Stimulated activated CD8-positive, alpha-beta memory T cell treated with anti-CD3 and anti-CD28 coated beads, Interleukin-4, amount 100 ng/mL, for 4 hours (primary cell): ENCODE measurements at places on chromosomes 12 and 14.

DNA sequence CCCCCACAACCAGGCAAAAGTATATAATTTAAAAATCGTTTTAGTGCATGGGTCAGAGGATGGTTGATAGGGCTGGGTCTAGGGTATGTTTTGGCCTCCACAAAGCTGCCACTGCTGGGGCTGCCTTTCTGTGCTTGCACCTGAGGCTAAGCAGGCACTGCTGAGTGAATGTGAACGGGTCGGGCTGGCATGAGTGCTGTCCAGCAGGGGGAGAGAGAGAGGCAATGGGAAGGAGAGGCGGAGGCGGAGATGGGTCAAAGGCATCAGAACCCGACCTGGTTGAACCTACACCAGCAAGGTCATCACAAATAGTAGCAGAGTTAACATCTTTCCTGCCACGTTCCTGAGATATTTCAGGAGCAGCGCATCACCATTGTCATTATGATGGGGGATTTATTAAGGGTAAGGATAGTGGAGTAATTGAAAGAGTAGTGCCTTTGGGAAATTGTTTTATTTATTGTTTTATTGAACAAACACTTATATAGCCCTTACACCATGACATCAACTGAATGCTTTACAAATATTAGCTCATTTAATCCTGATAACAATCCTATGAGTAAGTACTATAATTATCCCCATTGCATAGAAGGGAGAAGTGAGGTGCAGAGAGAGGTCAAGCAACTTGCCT is 5.8 kb upstream of the NRXN3 start:
- no peak for DNase-seq

DNA sequence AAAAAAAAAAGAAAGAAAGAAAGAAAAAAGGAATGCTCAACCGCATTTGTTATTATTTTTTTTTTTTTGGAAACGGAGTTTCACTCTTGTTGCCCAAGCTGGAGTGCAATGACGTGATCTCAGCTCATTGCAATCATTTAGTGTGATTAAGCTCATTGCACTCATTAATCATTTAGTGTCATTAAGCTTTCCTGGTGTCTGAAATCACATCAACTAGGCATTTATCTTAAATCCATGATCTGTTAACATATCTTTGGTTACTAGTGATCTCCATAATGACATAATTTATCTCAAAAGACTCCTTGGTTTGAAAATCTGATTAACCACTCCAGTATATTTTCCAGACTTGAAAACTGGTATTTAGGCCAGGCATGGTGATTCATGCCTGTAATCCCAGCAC is 26.3 kb downstream of the ETFBKMT start:
- no peak for DNase-seq

GRCh38 chr12:50055831-50056638 is 1.4 kb upstream of the ASIC1 start:
- no peak for DNase-seq

DNA sequence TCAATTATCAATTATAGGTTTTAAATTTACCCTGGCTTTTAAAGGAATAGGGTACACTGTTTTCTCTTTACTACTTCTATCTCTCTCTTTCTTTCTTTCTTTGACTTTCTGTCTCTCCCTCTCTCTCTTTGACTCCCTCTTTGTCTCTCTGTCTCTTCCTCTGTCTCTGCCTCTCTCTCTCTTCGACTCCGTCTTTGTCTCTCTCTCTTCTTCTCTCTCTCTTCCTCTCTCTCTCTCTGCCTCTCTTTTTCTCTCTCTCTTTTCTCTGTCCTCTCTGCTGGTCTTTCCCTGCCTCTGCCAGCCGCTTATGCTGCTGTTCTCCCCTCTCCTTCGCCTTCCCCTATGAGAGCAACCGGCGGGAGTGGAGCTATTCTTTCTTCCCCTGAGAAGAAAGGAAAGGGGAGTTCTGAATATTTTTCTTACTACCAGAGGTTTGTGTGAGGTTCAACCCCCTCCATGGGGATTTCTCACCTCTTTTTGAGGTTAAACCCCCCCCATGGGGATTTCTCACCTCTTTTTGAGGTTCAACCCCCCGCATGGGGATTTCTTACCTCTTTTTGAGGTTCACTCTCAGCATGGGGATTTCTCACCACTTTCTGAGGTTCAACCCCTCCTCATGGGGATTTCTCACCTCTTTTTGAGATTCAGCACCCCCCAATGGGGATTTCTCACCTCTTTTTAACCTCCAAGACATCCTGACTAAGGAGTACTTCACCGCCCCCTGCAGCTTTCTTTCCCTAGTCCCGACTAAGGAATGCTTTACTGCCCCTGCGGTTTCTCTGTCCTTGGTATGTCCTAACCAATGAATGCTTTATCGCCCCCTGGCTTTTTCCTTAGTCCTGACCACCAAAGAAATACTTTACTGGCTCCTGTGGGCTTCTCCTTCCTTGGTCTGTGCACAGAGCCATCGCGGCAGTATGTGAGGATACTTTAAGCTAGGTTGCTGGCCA is 27.4 kb upstream of the DDHD1 start:
- DNase-seq = no peak

GRCh38 chr12:3461391-3461790 is 29.6 kb upstream of the PRMT8 start:
- no peak for DNase-seq

DNA sequence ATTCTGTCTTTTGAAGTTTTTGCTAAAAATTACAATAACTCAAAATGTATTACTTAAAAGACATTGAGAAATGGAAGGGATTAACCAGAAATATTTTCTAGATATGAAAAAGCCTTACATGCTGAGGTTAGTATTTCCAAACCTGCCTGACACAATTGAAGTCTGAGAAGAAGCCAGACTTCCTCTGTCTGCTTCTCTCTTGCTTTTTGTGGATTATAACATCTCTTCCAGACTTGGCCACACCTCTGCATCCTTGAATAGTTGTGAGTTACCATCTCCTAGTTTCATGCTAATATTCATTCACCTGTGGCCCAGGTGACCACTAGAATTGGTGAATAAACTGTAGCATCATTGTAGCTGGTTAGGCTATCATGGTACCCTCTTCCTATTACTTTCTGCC is 497.6 kb downstream of the SLC16A7 start:
- no peak for DNase-seq

GRCh38 chr14:65791191-65791981 is 378.9 kb downstream of the FUT8 start:
- no peak for DNase-seq

GRCh38 chr12:101743724-101744472 is 4.6 kb upstream of the SYCP3 start:
- no peak for DNase-seq

GRCh38 chr14:99515301-99516155 is 34.3 kb downstream of the CCNK start:
- DNase-seq = no peak

- DNase-seq = no peak
Measured at GRCh38 chr14:58238252-58239243, 6.1 kb upstream of the PSMA3 start.

GRCh38 chr12:113641426-113642030 is 169.9 kb upstream of the LHX5 start:
- no peak for DNase-seq

GRCh38 chr14:71752111-71752738 is 180.0 kb upstream of the RGS6 start:
- DNase-seq = no peak

DNA sequence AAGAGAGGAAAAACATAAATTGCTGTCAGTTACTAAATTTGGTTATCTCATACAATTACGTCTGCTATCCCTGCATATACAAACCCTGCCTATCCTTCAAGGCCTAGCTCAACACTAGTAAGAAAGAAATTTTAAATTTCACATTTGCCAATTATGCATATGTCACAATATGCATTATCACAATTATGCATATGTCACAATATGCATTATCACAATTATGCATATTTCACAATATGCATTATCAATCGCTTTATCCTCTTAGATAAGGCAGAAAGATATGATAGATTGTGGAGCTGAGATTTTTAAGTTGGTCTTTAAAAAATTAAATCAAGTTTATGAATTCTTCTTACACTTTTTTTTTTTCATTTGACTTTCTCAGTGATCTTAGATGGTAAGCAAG is 195.0 kb upstream of the ABCD2 start:
- no peak for DNase-seq

DNA sequence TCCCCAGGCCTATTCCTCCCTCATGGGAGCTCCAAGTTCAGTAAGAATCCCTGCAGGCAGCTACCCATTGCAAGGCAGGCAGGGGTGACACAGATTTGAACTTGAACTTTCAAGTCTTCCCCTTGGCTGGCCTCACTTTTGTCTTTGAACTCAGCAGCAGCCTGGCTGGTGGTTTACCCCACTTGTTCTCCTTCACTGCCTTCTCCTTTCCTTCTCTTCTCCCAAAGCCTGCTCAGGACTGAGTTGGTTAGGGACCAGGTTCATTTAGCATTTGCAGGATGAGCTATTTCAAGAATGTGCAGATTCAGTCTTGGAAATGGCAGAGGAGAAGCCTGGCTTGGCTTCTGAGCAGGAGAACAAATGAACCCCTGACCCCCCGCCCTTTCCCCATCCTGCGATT is 67.7 kb upstream of the TBX3 start:
- DNase-seq = no peak

DNA sequence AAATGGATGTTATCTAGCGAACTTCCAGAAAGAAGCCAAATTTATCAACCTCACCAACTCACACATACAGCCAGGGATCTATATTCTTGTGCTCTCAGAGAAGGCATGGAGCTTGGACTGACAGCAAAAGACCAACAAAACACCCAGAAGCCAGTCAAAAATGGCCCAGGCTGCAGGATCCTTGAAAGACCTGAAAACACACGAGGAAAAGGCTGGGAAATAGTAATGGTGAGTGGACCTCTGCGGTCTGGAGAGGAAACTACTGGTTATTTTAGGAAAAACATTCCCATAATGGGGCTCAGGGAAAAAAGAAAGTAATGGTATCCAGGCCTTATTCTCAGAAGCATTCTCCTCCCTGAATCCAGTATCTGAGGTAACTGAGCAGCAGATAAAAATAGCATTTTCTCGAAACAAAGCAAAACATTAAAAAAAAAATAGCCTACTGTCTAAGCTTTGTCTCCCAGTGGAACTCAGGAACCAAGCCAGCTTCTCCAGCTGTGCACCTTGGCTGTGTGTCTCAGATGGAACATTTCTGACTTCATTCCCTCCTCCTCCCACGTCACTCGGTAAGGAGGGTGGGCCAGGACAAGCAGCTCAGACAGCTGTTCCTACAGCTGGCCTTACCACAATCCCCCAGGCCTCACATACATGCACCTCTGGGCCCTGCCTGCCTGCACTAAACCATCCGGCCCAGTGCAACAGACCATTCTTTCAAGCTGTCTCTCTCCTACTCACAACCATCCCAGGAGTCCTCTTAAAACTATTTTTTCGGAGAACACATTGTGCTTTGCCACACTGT is 249.9 kb downstream of the DAD1 start:
- no peak for DNase-seq

DNA sequence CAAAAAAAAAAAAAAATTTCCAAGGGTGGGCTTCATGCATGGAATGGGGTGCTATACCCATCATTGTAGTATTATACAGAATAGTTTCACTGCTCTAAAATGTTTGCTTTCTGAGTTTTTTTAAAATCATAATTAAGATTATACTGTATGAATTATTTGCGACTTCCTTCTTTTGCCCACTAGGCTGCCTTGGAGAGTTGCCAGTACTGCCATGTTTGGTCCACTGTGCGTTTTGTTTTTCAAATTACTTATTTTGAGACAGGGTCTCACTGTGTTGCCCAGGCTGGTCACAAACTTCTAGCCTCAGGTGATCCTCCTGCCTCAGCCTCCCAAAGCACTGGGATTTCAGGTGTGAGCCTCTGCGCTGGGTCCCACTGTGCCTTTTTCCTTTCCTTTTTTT is 19.9 kb downstream of the PLBD2 start:
- DNase-seq = no peak

GRCh38 chr14:88272390-88273269 is 50.4 kb downstream of the KCNK10 start:
- DNase-seq = no peak

GRCh38 chr12:7092229-7092985 is at the start of gene C1R:
Gene C1R (minus strand): TSS chr12:7092445. CDS start chr12:7092388, 57 bp downstream.
- peak; percentile 40 for DNase-seq

DNA sequence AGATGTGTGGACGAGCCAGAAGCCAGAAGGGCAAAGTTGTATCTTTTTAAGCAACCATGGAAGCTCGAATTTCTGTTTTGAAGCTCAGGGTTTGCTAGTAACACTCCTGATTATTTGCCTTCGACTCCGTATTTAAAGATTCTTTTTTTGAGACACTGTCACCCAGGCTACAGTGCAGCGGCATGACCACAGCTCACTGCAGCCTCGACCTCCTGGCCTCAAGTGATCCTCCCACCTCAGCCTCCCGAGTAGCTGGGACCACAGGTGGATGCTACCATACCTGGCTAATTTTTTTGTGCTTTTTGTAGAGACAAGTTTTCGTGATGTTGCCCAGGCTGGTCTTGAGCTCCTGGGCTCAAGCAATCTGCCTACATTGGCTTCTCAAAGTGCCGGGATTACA is 18.7 kb upstream of the OASL start:
- DNase-seq = no peak

- DNase-seq = no peak
Measured at GRCh38 chr14:60647081-60647836, 2.0 kb downstream of the SIX1 start.

- DNase-seq = no peak
Measured at GRCh38 chr14:60164712-60165546, at the start of gene DHRS7. Gene DHRS7 (minus strand): TSS chr14:60165398. CDS start chr14:60165309, 89 bp downstream.

GRCh38 chr14:99809360-99809759 is 16.1 kb downstream of the EML1 start:
- no peak for DNase-seq

GRCh38 chr12:107309020-107309419 is 215.7 kb upstream of the CRY1 start:
- DNase-seq = no peak

DNA sequence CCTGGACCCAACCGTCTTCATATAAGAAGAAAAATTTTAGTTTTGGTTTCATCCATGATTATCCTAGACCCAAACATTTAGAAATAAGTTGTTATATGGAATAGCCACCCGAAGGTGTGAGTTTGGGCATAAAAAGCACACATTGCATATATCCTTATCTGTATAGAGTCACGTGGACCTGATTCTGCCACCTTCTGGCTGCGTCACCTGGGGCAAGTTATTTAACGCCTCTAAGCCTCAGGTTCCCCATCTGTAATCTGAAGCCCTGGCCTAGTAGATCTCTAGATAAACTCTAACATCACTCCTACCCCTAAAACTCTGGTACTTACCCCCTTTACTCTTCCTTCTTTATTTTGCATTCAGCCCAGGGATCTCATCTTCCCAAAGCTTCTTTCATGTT is 14.3 kb upstream of the KRT5 start:
- no peak for DNase-seq

- no peak for DNase-seq
Measured at GRCh38 chr14:24240110-24240918, 2.1 kb downstream of the TINF2 start.

DNA sequence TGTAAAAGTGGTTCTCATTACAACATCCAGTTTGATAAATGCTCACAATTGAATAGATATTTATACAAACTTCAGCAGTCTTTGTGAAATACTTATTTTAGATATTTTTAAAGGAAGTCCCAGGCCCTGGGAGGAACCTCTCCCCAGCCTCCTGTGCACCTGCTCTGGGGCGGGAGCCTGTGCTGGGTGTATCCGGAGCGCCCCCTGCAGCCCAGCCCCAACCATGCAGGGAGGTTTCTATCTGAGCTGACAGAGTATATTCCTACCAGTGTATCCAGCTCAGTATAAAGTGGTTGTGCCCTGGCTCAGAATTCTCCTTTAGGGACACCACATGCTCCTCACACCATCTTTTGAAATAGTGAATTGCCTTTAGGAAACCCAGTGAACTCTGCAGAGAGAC is 851.8 kb downstream of the TMEM121 start:
- no peak for DNase-seq

- DNase-seq = no peak
Measured at GRCh38 chr14:42057111-42057510, 450.4 kb downstream of the LRFN5 start.
